ENCODE measurements at places on chromosomes 11 and 22. TPM values are rescaled to one million over a fixed set of nuclear protein-coding genes. Genes with fewer than 3 reads are reported as not detected.

DNA sequence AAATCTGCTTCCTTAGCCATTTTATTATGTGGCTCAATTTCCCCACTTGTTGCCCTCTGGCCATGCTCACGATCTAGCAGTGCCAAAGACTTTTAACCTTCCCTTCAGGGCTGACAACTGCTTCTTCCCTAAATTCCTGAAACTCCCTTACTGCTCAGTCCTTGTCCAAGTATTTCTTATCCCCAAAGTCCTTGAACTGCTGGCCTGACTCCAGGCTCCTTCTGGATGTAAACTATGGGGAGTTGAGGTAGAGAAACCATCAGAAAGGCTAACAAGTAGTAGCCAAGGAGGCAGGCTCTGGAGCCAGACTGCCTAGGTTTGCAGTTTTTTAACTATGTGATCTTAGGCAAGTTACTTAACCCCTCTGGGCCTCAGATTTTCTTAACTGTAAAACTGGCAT, 258.7 kb upstream of the CCDC90B start:
- no peak for DNase-seq

GRCh38 chr22:23240639-23241389, 60.5 kb downstream of the BCR start:
- no peak for DNase-seq

CCDC81 gene
- 0.22 TPM for polyA plus RNA-seq

SRRD gene
- 17.2 TPM for polyA plus RNA-seq

DNA sequence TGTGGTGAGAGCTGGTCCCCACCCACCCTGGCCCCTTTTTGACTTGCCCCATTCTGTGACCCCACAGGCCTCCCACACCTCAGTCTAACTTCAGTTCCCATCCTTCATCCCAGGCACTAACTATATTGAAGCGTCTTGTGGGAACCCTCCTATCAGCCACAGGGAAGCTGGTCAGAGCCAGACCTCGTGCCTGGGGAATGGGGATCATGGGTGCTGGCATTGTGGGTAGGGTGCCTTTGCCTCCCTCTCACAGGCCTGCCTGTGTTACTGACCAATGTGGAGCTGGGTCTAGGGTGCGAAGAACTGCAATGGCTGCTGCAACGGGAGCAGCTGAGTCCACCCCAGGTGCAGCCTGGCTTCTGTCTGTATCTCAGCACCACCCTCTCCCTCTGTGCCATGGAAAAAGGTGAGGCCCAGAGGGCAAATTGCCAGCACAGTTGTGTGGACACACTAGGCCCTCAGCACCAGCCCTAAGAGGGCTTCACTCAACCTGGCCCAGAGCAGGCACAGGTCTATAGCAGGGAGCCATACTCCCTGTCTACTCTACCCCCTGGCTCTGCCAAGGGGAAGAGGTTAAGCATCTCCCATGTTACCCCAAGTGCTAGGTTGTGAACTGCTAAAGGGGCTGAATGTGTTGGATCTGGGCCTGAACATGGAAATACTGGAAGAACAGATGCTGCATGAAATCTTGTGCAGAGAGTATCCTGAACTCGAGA, 37.3 kb downstream of the RRP8 start:
- DNase-seq = no peak

SLC5A12 gene
- polyA plus RNA-seq = not detected

POU2AF1 gene
- polyA plus RNA-seq = 0.49 TPM

DNA sequence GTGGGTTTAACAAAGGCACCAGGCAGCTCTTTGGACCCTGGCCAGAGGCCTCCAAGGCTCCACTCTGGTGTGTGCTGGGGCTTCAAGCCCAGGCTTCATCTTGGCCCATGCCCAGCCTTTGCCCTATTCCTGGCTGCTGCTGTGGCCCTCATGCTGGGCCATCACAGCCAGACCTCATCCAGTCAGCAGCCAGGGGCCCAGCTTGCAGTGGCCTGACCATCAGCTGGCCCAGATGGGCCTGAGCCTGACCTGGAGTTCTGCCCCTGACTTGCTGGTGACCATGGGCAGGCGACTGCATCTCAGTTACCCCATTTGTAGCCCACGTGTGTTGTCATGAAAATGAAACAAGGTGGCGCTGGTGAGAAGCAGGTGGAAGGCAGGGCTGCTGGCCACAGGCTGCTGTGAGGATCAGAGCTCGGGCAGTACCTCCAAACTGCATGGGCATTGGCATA, 76.1 kb downstream of the MED15 start:
- no peak for DNase-seq

DNA sequence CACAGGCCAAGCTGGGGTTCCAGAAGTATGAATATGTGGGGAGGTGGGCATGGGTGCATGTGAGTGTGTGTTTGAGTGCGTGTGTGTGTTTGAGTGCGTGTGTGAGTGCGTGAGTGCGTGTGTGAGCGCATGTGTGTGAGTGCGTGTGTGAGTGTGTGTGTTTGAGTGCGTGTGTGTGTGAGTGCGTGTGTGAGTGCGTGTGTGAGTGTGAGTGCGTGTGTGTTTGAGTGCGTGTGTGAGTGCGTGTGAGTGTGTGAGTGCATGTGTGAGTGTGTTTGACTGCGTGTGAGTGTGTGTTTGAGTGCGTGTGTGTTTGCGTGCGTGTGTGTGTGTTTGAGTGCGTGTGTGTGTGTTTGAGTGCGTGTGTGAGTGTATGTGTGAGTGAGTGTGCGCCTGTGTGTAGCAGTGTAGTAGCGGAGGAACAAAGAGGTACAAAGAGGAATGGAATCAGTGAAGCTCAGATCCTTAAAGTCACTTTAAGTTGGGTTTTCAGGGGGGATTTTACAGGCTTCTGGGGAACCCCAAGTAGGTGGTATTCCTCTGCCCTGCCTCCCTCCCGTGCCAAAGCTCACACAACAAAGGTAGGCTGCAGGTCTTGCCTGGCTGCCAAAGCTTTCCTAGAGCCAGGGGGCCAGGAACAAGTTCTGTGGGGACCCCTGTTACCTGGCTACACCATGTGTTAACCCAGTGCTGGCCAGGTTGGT, 137.1 kb downstream of the KIRREL3 start:
- no peak for DNase-seq

MAPK8IP2 gene
- 95.4 TPM for polyA plus RNA-seq

DNA sequence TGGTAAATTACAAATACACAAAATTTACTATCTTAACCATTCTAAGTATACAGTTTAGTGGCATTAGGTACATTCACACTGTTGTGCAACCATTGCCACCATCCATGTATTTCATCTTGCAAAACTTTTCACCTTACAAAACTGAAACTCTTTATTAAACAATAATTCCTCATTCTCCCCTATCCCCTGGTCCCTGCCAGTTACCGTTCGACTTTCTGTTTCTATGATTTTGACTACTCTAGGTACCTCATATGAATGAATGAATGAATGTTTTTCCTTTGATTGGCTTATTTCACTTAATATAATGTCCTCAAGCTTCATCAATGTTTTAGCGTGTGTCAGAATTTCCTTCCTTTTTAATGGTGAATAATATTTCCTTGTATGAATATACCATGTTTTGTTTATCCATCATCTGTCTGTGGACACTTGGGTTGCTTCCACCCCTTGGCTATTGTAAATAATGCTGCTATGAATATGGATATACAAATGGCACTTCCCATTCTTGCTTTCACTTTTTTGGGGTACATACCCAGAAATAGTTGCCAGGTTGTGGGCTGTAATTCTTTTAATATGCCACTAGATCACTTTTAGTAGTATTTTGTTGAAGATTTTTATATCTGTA, 93.0 kb downstream of the UVRAG start:
- no peak for DNase-seq

GRCh38 chr22:27810609-27811151, 9.1 kb upstream of the MN1 start:
- no peak for DNase-seq

- no peak for DNase-seq
Measured at GRCh38 chr11:62428871-62429560, 10.2 kb downstream of the SCGB1A1 start.

RTN4RL2 gene
- polyA plus RNA-seq = 14.0 TPM

Data from brain (organoid and tissue), 16 donors.